ENCODE measurements at places on chromosomes 6 and 20. TPM values are rescaled to one million over a fixed set of nuclear protein-coding genes. Genes with fewer than 3 reads are reported as not detected.

Gene DEF6
- total RNA-seq = 27.2 TPM

Gene CYP24A1
- not detected for total RNA-seq

Gene TMC2
- 0.27 TPM for total RNA-seq

Gene CYP21A2
- total RNA-seq = not detected

Gene LST1
- not detected for total RNA-seq

Gene LAMA2
- total RNA-seq = 47.5 TPM

Gene IL17A
- total RNA-seq = not detected

Gene MAN1A1
- 106 TPM for total RNA-seq

Gene MCM3
- 29.0 TPM for total RNA-seq

Gene MUCL3
- not detected for total RNA-seq

Gene PI16
- not detected for total RNA-seq

Gene NTSR1
- not detected for total RNA-seq

Gene AGPAT4
- 2.0 TPM for total RNA-seq

Gene LY6G6D
- total RNA-seq = not detected

Gene FUT9
- total RNA-seq = not detected

Gene CRISP3
- total RNA-seq = not detected

All from Peyer's patch (tissue), 4 donors.